ENCODE measurements at places on chromosomes 13 and 19.
A peak's percentile ranks its signal among the peaks of the same experiment; 100 is the strongest.

DNA sequence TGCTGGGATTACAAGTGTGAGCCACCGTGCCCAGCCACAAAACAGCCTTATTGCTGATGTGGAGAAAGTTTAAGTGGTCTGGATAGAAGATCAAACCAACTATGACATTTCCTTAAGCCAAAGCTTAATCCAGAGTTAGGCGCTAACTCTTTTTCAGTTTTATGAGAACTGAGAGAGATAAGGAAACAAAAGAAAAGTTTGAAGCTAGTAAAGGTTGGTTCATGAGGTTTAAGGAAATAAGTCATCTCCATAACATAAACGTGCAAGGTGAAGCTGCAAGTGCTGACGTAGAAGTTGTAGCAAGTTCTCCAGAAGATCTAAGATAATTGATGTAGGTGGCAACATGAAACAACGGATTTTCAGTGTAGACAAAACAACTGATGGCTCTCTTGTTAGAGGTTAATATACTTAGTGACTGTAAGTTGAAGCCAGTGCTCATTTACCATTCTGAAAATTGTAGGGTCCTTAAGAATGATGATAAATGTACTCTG lies 41.6 kb downstream of the ZMYM2 start:
- DNase-seq = no peak

- DNase-seq = no peak
These were observed 78.7 kb downstream of the RNF17 start for GRCh38 chr13:24842549-24843274.

DNA sequence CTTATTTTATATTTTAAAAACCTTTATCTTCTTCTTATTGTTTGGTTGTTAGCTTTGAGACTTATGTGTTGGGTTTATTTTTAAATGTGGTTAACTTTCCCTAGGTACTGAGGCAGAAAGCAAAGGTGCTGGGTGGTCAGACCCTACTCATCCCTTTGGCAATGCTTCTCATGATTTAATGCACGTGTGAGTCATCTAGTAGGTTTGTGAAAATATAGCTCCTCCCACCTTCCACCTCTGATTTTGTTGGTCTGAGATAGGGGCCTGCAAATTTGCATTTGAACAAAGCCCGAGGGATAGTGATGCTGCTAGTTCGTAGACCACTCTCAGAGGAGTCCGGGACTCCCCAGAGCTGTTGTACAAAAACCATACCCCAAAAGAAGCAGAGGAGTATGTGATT lies 771.3 kb upstream of the ARGLU1 start:
- DNase-seq = no peak

- no peak for DNase-seq
These were observed 848.0 kb downstream of the DACH1 start for GRCh38 chr13:71018995-71019394.

DNA sequence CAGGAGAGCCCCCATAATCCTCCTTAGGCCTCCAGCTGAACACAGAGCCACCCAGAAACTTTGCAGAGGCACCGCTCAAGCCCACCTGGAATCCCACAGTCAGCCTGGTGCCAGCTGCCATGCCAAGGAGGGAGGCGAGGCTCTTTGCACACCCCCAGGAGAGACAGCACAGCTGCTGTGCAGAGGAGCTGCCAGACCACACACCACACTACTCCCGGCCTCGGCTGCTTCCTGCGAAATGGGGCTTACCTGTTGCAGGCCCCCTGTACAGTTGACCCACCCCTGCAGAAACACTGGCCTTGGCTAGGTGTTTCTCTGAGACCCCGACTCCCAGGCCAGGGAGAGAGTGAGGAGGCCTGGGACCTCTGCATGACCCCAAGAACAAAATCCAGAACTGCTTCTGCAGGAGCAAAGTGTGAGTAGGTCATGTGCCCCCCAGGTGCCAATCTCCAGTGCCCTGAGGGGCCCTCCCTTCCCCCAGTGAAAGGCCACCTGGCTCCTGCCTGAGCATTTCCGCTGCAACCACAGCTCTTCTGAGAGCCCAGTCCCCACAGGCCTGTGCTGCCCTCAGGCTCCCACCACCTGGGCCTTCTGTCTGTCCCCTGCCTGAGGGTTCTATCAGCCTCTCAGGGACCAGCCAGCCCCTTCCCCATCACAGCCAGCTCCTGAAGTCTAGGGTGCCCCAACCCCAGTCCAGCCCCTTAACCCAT lies 580.4 kb downstream of the UQCRFS1 start:
- DNase-seq = peak; percentile 3

- no peak for DNase-seq
These were observed 8.1 kb downstream of the SULT2B1 start for GRCh38 chr19:48560095-48560530.

GRCh38 chr13:39729156-39729555 lies 73.7 kb downstream of the COG6 start:
- DNase-seq = no peak
